ENCODE measurements at places on chromosomes 2 and 18.

- no peak for DNase-seq
Observed at GRCh38 chr2:196409376-196409775, 230.1 kb upstream of the CCDC150 start.

DNA sequence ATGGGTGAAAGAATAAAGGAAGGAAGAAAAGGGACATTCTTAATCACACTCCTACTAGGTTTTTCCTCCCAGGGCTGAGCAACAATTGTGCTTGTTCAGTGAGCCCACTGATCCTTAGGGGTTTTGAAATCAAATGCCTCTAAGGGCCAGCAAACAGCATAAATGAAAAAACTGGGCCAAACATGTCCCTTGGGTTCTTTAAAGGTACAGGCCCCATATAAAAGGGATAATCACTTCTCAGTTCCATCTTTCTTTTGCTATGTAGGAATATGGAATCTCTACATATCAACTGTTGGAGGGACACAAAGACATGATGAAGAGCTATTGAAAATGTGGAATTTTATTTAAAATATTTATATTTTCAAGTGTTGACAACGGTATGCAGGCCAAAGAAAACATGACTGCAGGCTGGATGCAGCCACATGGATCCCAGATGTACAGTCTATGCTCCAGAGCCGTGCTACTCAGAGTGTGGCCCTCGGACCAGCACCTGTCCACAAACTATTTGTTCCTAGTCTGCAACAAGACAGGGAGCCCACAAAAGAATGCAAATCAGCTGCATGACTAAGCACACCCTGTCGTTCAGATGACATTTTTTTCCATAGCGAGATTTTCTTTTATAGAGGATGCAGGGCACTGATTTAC is 110.0 kb downstream of the CDH20 start:
- DNase-seq, result no peak

GRCh38 chr2:219245899-219246230 is 586 bp downstream of the STK16 start:
- no peak for DNase-seq

GRCh38 chr2:172967036-172967982 is 108.3 kb upstream of the MAP3K20 start:
- no peak for DNase-seq
